ENCODE measurements at places on chromosomes 2 and 18.

- DNase-seq, result no peak
Observed at GRCh38 chr2:1544478-1545069, 131.3 kb downstream of the TPO start.

- DNase-seq, result no peak
Observed at GRCh38 chr18:54261894-54262293, 7.4 kb upstream of the POLI start.

GRCh38 chr18:8681196-8681595 lies 24.2 kb upstream of the MTCL1 start:
- no peak for DNase-seq

- DNase-seq, result peak; percentile 60
Observed at GRCh38 chr2:10412380-10412779, 35.7 kb downstream of the ODC1 start.

DNA sequence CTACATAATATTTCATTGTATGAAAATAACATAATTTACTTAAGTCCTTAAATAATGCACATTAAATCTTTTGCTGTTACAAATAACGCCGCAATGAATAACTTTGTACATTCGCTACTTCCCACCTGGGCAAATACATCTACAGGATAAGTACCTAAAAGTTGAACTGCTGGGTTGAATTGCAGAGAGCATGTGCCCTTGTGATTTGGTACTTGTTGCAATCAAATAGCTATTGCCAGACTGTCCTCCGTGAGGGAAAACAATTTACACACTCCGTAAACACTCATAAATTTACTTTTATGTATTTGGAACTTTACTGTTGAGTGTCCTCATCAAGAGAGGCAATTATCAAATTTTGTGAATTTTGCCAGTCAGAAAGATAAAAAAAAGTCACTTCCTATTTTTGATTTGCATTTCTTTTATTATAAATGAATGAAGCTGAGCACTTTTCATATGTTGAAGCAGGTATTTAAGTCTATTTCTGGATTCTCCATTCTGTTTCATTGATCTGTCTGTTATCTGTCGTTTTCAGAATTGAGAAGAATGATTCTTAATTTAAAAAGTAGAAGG lies 140.8 kb upstream of the SERTAD2 start:
- DNase-seq, result no peak

DNA sequence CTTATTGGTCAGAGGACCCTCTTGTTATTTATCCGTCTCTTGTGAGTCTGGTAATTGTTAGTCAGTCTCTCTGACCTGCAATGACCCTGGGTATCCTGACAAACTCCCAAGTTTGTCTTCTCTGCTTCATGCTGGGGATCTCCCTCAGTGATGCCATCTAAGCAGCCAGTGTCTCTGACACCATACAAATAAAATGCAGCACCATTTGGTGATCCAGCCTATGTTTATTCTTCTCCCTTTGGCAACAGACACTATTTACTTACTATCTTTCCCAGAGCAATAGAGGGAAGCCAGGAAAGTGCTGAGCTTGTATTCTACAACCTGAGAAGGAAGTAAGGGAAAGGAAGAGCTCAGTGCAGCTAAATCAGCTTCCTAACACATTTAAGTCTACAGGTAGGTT lies 15.9 kb downstream of the SERPINE2 start:
- DNase-seq, result peak; percentile 23

GRCh38 chr2:46297546-46298271 lies 502 bp downstream of the EPAS1 start:
- peak; percentile 78 for DNase-seq

- DNase-seq, result no peak
Observed at GRCh38 chr18:34592961-34593382, 117.1 kb upstream of the DTNA start.

- peak; percentile 78 for DNase-seq
Observed at GRCh38 chr18:22342625-22343024, 75.1 kb downstream of the CTAGE1 start.

- no peak for DNase-seq
Observed at GRCh38 chr2:108128249-108128648, 111.5 kb upstream of the SULT1C3 start.

DNA sequence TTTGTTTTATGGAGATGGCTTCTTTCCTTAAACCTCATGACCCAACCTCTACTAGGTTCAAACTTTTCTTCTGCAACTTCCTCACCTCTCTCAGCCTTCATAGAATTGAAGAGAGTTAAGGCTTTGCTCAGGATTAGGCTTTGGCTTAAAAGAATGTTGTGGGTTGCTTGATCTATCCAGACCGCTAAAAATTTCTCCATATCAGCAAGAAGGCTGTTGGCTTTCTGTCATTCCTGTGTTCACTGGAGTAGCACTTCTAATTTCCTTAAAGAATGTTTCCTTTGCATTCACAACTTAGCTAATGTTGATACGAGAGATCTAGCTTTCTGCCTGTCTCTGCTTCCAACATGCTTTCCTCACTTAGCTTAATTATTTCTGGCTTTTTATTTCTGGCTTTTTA lies 58.1 kb upstream of the KYNU start:
- DNase-seq, result no peak

- DNase-seq, result no peak
Observed at GRCh38 chr2:193743089-193743488, 1548.4 kb upstream of the TMEFF2 start.

GRCh38 chr2:1496359-1496821 lies 83.1 kb downstream of the TPO start:
- DNase-seq, result no peak

- peak; percentile 88 for DNase-seq
Observed at GRCh38 chr18:48996901-48997463, 46.2 kb upstream of the SMAD7 start.

DNA sequence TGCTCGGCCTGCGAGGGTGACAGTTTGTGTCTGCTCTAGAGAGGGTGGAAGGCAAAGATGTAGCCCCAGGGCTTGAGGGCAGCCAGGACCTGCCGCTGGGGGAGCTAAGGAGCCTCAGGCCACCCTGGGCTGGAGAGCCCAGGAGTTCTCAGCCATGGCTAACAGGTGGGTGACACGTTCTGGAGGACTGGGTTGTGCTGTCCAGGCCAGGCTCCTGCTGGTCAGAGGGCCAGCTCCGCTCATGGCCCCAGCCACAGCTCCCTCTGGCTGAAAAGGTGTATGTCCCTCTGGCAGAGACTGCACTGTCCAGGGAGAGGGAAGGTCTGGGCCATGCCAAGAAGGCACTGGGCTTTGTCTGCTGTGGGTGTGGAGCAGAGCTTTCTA lies 19.2 kb downstream of the TMEM185B start:
- no peak for DNase-seq

DNA sequence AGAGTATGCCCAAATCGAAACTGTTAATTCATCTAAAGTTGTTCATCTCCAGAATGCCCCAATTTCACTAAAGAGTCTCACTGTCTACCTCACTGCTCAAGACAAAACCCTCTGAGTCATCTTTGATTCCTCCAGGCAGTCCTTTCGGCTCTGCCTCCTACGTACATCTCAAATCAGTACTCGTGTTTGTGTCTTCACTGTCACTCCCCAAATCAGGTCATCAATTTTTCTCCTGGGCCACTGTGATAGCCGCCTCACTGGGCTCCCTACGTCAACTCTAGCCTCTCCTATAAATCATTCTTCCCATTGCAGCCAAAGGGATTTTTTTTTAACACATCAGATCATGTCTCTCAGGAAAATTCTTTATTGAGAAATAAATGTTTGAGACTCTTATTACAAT lies 42.1 kb upstream of the TTC39C start:
- DNase-seq, result no peak

GRCh38 chr2:68316111-68316510 lies 3.6 kb downstream of the CNRIP1 start:
- DNase-seq, result no peak

DNA sequence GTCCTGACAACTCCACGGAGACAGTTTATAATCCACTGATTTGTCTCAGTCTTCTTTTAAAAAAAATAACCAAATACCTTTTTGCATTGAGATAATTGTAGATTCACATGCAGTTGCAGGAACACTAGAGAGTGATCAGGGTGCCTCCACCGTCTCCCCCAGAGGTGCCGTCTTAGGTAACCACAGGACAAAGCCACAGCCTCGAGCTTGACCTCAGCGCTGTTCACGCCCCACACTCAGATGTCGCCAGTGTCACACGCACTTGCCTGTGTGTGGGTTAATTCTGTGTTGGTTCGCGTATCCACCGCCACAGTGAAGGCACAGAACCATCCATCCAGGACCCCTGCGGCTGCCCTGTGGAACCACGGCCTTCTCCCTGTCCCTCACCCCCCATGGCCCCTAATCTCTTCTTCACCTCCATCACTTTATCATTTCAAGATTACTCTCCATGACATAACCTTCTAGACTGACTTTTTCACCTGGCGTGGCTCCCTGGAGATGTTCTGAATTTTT lies 295.0 kb upstream of the HDAC4 start:
- no peak for DNase-seq

GRCh38 chr2:145100301-145100700 lies 580.4 kb upstream of the ZEB2 start:
- DNase-seq, result no peak

DNA sequence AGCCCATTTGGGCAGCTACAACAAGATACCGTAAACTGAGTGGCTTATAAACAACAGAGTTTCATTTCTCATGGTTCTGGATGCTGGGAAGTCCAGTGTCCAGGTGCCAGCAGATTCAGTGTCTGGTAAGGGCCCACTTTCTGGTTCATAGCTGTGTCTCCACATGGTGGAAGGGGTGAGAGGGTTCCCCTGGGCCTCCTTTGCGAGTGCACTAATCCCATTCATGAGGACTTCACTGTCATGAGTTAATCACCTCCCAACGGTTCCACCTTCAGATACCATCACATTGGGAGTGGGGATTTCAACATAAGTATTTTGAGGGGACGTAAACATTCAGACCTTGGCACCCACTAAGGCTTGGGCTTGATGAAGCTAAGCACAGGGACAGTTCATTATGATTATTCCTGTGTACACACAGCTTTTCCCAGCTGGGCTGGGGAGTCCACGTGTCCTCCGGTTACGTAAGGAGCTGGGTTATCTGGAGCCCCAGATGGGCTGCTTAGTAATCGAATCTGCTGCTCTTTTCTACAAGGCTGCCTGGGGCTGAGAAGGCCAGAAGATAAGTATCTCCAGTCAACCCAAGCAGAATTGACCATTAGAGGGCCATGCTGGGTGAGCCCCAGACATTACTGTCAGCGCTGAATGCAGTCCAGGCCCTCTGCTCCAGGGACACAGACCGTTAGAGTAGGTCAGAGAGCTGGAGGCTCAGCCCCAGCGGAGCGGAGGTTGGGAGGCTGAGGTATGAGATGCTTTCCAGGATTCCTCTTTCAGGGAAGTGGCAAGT lies 42.7 kb downstream of the EPAS1 start:
- DNase-seq, result no peak

Data from HT-29 (cell line).